ENCODE measurements at places on chromosomes 12 and 14.
A peak's percentile ranks its signal among the peaks of the same experiment; 100 is the strongest.

DNA sequence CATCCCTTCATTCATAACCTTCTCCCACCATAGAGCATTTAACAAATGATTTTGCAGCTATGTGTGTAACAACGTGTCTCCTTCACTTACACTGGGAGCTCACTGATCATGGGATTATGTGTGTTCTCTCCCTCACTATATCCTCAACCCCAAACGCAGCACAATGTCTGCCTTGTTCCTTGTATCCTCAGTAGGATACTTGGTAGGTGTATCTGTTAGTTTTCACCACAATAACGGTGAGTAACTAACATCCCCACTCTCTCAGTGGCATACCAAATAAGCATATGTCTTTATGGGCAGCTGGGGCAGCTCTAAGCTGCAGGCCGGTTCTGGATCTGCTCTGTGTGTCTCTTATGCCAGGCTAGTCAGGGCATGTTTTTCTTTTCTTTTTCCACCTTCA, 166.7 kb upstream of the PWP1 start:
- no peak for DNase-seq

DNA sequence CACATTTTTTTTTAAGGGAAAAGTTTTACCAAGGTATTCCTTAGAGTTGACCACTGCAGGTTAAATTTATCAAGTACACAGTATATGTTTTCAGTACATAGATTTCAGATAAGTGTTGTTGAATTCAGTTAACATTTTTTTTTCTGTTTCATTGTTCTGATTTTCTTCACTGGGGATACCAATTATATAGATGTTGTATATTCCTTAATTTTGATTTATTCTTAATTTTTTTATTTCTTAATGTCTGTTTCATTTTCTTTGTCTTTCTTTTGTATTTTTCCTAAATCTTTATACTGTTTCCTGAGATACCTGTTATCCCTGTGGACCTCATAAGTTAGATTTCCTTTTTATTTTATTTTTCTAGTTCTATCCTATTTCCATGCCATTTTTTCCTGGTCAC, 234.8 kb downstream of the TTC6 start:
- DNase-seq, result no peak

DNA sequence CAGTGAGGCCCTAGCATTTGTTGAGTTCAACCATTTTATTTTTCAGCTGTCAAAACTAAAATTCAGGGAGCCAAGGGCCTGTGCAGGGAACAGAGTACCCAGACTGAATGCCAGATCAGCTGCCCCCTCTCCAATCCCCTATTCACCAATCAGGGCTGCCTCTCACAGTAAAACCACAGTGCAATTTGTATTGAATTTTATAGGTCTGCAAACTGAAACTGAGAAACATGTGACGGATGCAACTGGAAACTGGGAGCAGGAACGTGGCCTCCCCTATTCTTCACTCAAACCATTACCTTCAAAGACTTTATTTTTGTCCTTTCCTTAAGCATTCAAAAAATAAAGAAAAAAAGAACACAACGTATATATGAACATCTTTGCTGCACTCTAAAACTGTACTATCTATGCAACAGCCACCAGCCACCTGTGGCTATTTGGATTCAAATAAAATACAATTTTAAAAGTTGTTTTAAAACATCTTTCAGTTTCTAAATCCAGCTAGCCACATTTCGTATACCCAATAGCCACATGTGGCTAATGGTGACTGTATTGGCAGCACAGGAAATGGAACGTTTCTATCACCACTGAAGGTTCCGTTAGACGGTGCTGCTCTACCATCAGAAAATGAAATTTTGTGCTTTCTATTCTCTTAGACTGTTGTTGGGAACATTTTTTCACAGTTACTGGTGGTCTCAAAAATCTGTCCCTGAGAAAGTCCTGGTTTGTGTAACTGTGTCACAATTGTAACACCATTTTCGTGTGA, 371.3 kb upstream of the FAR2 start:
- DNase-seq, result peak; percentile 2

DNA sequence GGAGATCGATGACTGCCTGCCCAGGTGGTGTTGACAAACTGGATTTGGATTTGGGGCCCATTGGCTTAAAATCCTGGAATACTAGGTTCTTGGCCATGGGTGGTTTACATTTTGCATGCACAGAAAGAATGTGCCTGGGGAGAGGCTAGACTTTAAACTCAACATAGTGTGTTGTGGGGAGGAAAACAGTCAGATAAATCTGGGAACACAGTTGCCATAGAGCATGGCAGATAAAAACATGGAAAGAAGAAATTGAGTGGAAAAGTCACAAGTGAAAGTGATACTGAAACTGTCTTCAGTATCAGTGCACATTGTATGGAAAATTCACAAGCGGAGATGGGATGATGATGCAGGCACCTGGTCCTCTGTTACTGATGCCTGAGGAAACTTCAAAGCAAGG, 95.2 kb downstream of the SSPN start:
- no peak for DNase-seq

- DNase-seq, result peak; percentile 99
These were observed at the start of gene SDR39U1 for GRCh38 chr14:24442240-24443052. Gene SDR39U1 (minus strand): TSS chr14:24442776. CDS start chr14:24442769, 7 bp downstream.

GRCh38 chr12:45863332-45863731, 127.0 kb downstream of the SCAF11 start:
- DNase-seq, result no peak

DNA sequence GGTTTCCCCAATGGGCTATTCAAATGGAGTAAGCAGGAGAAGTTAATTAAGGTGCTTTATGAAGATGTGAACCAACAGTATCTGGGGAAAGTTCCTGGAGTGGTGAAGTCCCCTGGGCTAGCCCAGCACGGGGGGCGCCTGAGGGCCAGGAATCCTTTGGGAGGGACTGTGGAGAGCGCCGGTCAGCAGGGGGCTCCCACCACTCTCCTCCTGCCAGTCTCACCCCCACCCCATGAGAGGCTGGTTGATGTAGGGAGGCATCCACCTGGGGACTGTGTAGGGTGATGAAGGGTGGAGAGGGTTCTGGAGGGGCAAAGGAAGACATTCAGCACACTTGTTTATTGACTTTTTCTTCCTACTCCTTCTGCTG, 4.4 kb downstream of the CEBPE start:
- no peak for DNase-seq

- no peak for DNase-seq
These were observed 256.2 kb downstream of the AEBP2 start for GRCh38 chr12:19695244-19696098.

DNA sequence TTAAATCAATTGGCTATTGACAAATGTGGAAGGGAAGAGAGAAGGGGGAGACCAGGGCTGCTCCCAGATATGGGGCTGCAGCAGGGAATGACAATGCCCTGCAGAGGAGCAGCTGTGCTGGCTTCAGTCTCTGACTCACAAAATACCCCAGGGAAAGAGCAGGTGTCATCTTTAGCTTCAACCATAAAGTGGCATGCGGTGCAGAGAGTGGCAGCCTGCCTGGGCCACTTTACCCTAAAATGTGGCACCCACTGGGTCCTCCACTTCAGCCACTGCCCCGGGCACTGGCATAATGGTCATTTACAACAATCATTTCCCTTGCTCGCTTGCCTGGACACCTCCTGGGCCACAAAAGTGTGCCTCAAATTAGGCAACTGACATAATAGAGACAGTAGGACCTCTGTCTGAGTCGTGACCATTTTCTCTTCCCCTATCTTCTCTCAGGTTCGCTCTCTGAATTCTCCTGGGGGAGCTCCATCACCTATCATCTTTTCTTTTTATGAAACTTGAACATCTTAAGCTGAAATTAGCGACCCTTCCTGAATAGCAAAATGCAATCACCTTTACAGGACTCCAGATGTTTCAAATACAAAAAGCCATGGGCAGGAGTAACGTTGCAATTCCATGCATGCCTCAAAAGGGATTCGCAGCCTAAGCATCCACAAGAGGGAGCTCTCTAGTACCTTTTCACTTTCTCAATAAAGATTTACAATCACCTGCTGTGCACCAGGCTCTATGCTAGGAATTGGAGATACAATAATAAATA, 179.9 kb upstream of the ATF7IP start:
- peak; percentile 27 for DNase-seq

- DNase-seq, result no peak
These were observed 44.9 kb upstream of the RIC8B start for GRCh38 chr12:106729611-106730010.

DNA sequence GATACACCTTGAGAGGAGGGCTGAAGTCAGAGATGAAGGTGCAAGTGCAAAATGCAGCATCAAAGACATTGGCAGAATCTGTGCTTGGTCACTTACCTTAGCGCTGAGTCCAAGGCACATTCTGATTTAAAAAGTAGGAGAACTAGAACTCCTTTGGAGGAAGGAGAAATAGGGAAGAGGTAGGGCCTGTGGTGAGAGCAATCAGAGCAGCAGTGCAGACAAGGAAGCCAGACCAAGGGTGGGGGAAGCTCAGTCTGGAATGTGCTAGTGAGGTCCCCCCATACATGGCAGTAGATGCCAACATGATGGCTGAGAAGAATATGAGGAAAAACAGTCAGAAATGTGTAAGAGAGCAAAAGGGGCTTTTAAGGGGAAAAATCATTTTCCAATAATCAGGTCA, 206.5 kb downstream of the SSPN start:
- DNase-seq, result no peak

- DNase-seq, result no peak
These were observed 14.1 kb downstream of the KLRF2 start for GRCh38 chr12:9895215-9895971.

DNA sequence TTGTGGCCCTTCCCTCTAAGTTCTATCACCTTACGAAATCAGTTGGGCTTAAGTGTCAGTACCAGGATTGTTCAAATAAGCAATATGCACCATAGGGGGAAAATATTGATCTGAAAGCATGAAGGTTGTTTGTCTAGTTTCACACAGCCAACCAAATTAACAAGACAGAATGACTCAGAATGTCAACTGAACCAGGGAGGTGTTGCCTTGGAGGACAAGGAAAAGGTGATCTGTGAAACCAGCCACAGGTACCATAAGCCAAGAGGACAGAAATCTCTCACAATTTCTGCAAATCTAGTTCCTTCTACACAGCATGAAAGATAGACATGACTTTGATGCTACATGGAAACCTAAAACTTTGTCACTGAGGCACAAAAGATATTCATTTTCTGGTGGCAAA, 297.9 kb downstream of the BCL11B start:
- DNase-seq, result no peak

DNA sequence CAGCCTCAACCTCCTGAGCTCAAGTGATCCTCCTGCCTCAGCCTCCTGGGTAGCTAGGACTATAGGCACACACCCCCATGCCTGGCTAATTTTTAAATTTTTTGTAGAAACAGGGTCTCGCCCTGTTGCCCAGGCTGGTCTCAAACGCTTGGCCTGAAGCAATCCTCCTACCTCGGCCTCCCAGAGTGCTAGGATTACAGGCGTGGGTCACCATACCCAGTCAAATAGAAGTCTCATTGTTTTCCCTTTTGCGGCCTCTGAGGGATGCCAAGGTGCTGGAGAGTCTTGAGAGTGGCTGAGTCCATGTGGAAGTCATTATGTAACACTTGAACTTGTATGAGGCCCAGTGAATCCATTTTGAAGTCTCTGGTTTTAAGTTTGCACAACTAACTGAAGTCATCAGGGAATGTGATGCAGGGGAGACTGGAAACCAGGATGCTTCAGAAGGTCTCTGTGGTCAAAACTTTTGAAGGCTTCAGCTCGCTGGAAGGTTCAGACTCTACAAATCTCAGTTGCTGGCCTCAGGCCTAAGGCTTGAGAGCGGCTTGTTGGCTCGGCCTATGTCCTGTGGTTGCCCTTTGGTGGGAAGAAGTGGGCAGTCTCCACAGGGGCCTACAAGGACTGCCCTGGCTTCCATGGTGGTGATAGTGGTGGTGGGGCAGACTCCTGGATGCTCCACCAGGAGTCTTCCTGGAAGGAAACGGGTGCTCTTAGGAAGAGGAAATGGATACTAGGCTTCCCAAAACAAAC, 29.2 kb downstream of the GALNT16 start:
- DNase-seq, result no peak

DNA sequence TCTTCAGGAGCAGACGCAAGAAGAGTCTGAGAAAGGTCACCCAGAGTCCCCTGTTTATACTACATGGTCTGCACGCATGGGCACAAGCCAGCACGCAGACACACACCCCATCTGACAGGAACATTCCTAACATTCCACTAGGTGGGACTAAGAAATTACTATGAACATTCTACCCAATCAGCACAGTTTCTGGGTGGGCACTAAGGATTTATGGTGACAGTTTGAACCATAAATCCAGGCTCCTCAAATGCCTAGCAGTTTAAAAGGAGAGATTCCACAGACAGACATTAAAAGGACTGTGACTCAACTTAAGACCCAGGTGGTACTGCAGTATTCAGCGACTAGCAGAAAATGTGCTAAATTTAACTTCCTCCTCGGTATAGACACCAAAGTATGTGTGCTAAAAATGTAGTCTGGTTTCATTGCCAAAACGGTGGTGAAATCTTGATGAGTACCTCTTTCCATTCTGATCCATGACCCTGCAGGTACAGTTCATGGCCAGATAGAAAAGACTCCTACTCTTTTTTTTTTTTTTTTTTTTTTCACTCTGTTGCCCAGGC, 16.2 kb downstream of the ABHD4 start:
- no peak for DNase-seq

All from activated CD4-positive, alpha-beta T cell treated with anti-CD3 and anti-CD28 coated beads, Interleukin-2, Interleukin-6, amounts not matched to agents 100 ng/mL and 50 ng/mL, durations not matched to agents 16 hours and 8 hours (primary cell).